Inflammatory macrophage treated with lipopolysaccharide for 4 hours (primary cell): ENCODE measurements at places on chromosomes 6 and 20.

DNA sequence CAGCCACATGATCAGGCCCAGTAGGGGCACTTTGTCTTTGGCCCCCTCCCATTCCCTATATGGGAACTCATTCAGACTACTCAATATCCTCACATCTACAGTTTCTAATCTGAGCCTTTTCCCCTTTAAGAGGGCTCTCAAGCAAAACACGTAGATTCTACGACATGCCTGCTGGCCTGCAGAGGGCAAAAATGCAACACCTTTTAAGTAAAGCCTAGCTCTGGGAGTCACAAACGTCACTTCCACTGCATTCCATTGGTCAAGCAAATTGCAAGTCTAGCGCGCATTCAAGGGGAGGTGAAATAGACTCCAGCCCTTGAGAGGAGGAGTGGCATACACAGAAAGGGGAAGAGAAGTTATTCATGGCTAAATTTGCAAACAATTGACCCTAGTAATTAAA, 70.6 kb downstream of the CDC40 start:
- DNase-seq = no peak

- DNase-seq = no peak
Observed at GRCh38 chr6:51352506-51353029, 533.9 kb downstream of the TFAP2B start.

DNA sequence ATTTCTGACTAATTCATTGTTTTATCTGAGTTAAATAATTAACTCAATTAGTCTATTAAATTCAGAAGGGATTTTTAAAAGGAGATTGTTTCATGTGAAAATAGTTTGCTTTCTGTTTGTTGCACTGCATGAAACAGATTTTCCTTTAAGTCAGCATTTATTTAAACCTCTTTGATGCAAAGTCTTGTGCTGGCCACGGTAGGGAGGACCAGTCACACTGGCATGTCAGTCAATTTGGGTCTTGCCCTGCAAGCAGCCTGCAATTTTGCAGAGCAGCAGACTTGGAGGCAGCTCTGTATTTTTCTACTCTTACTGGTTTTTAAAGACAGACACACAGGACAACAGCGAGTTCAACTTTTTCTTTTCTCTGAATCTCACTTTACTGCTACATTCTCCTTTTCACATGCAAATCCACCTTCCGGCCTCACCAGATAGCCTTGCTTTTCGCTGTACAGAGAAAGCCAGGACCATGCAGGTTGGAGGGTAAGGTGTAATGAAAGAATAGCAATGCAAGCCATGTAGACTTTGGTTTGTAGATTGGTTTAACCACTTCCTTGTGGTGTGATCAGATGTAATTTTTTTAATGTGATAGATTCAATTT, 689.9 kb upstream of the AGPAT4 start:
- DNase-seq = no peak

GRCh38 chr20:43789593-43789992, 62.8 kb upstream of the GTSF1L start:
- no peak for DNase-seq

DNA sequence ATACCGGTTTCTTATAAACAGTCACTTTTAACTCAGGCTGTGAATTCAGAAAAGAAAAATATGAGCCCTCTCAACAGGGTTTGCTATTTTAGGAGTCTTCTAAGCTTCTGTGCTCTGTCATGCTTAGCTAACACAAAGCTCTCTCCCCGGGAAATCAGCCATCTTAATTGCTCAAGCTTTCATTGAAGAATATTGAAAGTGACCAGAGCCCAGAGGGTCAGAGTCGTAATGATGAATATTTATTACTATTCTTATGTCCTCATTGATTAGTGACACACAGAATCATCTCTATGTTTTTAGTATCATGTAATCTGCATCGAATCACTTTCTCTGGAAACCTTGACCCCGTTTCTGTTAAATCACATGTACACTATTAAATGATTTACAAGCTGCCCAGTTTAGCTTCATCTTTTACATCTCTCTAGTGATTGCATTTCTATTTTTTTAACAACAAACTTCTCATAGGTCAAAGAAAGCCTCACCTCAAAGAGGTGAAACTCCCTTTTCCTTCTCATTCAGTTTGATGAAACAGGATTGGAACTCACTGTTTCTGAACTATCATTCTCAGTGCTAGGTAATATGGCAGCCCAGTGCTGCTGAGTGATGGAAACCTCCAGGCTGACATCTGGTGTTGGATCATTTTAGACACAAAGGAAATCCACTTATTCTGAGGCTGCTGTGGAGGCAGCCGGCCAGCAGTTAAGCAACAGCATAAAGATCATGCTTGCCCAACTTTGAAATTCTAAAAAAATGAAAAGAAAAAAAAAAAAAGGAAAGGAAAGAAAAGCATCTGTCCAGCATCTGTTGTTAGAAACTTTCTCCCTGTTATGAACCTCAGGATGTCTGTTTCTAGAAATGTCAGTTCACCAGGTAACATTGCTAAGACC, 96.3 kb downstream of the RFPL4B start:
- DNase-seq = no peak

DNA sequence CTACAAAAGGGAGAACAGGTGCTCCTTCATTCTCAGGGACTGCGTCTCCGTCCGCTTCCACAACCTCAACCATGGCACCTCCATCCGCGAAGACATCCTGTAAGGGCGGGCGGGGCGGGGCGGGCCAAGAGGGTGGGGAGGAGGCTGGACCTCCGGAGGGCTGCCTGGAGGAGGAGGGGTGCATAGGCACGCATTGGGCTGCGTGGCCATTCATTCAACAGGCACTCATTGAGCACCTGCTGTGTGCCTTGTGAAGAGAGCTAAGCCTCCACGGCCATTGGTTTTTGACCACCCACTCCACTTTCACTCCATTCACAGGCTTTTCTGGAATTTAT, 435 bp downstream of the ZSWIM3 start:
- peak; percentile 21 for DNase-seq

- no peak for DNase-seq
Observed at GRCh38 chr6:130507666-130508028, 141.8 kb downstream of the TMEM200A start.
